NCI-H1092 treated with DMSO at 0.1 percent for 48 hours (cell line): ENCODE measurements at places on chromosomes 4 and X.

GRCh38 chr4:93355411-93355810 is 473.1 kb upstream of the ATOH1 start:
- DNase-seq, result no peak

DNA sequence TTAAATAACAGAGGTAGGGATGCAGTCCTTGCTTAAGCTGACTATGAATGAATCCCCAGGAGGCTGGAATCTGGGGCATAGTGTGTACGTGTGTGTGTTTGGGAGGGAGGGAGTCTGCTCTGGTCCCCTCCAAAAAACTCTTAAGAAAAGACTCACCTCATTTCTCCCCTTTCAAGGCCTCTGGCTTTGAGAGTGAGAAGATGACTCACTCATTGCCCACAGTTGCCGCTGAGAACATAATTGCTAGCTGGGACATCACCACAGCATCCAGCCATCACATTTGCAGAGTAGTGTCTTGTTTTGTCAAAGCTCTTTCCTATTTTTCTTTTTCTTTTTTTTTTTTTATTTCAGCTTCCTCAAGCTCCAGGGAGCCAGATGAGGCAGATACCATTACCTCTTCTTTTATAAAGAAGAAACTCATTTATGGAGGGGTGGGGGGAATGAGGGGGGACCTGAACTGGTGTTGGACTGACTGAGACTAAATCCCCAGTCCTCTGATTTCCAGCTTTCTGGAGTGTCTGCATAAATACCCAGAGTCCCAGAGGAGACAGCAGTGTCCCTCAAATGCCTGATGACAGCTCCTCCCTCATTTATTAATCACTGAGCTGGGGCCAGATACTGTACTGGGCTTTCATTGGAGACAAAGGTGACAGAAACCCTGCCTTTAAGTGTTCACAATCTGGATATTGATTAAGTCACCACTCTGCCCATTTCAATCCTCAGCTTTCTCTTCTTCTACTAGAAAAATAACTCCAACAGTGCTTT is 61.9 kb upstream of the LAS1L start:
- DNase-seq, result no peak

GRCh38 chr4:5156682-5157081 is 105.4 kb downstream of the STK32B start:
- no peak for DNase-seq

DNA sequence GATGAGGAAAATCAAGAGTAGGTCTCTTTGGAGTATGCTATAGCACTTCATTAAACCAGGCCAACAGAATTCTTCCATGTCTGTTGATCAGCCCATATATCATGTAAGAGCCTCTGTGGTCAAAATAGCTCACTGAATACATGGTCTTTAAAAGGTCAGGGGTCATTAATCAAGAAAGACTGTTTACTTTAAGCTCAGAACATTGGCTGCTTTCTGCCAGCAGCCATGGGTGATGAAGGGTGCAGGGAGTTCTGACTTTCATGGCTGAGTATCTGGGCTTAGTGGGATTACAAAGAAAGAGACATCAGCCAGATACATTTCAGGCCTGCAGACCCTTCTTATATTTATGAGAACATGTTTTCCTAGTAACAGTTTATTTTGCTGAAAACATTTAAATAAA is 7.1 kb upstream of the C4orf54 start:
- DNase-seq, result no peak

GRCh38 chr4:181637186-181638105 is 605.8 kb upstream of the TENM3 start:
- DNase-seq, result no peak

DNA sequence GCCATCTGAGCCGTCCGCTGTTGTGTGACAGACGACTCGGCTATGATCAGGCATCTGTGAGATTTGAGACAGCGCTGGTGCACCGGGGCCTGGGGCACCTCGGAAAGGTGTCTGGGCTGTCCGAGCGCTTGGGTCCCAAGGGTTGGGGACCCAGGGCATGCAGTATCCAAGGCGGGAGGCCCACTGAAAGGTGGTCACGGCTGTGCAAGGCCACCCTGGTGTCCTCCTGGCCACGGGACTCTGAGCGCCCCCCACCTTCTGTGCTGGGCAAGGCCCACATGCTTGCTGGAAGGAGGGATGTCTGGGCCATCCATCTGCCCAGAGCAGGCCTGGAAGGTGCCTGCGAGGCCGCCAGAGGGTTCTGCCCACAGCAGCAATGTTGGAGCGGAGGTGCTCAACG is 19.9 kb downstream of the TACC3 start:
- no peak for DNase-seq

DNA sequence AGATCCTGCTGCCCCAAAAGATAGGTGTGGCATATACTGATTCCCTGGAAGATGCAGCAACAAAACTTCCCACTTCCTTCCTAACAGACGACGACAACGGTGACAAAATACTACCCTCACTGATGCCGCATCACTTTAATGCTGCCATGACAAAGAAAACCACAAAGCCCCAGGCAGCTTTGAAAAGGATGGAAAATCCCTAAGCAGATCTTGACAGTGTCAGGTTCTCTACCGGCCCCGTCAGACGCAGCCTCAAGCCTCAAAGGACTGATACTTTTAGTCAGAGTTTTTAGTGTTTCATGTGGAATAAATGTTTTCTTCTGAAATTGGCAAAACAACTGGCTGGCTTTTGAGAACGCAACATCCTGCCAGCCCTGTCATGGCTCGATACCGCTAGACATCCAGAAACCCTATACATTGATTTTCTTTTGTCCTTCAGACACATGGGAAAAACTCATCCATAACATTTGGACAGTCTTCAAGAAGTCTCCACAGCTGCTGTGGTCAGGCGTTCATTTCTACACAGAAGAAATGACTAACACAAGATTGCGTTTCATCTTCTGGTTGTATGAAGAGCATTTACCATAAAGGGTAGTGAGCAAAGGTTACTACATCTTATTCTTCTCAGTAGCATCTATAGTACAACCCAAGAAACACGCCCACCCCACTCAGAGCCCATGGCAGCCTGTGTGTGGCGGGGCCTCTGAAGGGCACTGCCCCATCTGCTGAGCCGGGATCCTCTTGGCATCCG is 60.1 kb downstream of the GATB start:
- DNase-seq, result no peak
